ENCODE measurements at places on chromosomes 5 and 9.

DNA sequence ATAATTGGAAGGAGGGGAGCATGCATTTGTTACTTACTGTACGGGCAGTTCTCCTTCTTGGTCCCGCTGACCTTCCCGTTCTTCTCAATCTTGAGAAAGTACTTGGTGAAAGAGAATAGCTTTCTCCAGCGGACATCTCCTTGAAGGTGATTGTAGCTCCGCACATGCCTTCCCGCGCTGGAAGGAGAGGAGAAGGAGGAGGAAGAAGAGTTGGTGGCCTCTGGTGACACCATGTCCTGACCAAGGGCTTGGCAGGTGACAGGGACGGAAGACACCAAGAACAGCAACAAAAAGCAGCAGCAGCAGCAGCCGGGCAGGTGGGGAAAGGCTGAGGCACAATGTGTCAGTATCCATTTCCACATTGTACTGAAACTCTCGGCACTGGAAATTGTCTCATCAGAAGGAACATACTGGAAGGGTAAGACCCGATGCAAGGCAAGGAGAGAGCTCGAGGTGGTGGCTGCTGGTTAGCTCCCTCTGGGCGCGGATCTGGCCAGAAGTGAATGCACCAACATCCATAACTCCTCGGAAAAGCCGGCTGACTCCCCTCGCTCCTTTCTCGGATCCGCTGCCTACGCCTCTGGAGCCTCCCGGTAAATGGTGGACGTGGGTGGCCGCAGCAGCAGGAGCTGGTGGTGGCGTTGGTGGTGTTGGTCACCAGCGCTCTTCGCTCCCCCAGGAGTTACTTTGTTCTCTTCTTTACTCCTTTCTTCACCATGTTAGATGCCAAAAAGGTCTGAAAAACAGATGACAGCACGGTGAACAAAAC, 715 bp downstream of the FGF10 start:
- peak; percentile 47 for DNase-seq

DNA sequence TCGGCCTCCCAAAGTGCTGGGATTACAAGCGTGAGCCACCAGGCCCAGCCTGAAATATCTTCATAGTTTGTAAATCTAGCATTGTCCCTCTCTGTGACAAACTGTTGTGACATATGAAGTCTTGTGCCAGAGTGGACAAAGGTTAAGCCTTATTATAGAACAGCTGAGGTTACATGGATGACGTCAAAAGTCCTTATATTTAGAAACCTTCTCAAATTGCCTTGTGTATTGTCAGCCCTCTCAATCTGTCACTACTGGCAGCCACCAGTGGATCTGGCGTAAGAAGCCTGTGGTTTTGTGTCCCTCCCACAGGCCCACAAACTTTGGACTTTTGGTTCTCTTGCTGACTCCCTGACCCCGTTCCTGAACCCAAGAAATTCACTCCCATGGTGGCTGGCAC, 79.4 kb upstream of the CCDC112 start:
- DNase-seq: no peak

DNA sequence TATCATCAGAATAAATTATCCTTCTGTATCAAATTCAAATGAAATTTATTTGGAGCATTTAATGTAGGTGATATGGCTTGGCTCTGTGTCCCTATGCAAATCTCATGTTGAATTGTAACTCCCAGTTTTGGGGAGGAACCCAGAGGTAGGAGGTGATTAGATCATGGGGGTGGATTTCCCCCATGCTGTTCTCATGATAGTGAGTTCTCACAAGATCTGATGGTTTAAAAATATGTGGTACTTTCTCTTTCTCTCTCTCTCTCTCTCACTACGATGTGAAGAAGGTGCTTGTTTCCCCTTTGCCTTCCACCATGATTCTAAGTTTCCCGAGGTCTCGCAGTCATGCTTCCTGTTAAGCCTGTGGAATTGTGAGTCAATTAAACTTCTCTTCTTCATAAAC, 678.4 kb upstream of the RGMB start:
- DNase-seq: no peak

DNA sequence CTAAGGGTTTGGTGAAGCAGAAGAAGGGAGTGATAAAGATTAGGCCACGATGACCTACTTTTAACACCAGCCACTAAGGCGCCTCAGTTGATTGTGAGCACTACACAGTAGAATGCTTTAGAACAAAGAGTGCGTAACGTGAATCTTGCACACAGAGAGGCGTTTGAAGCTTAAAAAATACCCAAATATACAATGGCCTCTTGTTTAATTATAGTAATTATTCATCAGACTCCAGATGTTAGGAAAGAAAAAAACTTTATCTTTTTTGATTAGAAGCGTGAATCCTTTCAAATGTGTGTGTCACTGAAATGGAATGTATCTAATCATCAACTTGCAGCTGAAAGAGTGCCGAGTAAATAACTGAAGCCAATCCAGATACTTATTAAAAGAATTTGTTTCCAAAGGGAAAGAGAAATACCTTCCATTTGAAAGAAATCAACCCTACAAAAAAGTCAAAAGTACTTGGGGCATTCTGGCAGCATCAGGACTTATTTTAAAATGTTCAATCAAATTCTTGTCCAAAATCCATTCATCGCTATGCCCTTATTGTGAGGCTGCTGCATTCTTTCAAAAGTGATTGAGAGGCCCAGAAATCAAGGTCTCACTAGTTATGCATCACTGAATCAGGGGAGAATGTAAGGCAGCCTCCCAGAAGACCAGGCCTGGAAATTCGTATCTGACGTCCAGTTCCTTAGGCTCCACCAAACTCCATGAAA, 337.5 kb downstream of the ZNF608 start:
- DNase-seq: peak; percentile 28

DNA sequence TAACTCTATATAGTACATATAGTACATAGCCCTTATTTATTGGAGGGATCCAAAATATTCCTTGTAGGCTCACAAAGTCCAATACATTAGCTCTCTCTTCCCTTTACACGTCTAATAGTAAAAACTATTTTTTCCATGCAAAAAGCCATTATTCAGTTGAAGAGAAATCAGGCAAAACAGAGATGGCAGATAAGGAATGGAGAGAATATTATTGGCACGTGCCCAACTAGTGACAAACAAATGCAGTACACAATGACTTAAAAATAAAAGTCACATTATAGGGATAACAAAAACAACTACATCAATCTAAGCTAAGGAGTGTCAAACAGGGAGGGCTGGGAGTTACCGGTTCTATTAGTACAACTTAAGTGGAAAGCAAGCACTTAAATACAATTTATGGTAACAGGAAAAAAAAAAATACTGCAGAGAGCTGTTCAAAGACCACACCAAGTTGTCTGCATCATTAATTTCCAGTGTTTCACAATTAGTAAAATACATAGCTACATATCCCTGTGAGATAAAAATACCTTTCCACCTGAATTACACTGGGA, 4.1 kb upstream of the SCAI start:
- DNase-seq: no peak

GRCh38 chr5:62779010-62779422, 200.4 kb downstream of the LRRC70 start:
- DNase-seq: peak; percentile 46

GRCh38 chr5:136766456-136766855, 401.1 kb upstream of the TRPC7 start:
- no peak for DNase-seq
